Amniotic stem cell (primary cell): ENCODE measurements at places on chromosomes 16 and 17.

DNA sequence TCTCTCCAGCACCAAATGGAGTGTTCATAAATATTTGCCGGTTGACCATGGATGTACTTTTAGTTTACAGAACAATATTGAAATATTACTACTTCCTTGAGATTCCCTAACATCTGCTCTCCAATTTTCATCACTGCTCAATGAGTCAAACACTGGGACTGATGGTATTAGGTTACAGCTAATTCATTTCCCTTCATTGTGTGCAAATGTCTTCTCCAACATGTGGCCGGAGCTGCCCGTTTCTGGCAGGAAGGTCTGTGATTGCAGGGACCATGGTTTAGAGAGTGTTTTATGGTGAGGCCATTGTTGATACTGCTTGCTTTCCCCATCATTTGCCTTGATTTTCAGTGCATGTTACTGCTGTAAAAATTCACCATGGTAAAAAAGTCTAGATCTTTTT is 209.3 kb downstream of the HS3ST3B1 start:
- DNase-seq = no peak

GRCh38 chr16:86455116-86455515 is 55.2 kb upstream of the FOXF1 start:
- peak; percentile 46 for DNase-seq

DNA sequence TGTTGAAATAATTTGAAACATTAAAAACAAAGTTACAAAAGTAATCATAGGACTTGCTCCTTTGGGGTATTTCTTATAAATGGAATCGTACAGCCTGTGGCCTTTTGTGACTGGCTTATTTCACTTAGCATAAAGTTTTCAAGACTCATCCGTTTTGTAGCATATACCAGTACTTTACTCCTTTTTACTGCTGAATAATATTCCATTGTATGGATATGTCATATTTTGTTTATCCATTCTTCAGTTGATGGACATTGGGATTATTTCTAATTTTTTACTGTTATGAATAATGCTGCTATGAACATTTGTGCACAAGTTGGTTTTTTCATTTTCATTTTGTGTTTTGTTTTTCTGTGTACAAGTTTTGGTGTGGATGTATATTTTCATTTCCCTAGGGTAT is 30.0 kb upstream of the RHBDL3 start:
- DNase-seq = no peak

DNA sequence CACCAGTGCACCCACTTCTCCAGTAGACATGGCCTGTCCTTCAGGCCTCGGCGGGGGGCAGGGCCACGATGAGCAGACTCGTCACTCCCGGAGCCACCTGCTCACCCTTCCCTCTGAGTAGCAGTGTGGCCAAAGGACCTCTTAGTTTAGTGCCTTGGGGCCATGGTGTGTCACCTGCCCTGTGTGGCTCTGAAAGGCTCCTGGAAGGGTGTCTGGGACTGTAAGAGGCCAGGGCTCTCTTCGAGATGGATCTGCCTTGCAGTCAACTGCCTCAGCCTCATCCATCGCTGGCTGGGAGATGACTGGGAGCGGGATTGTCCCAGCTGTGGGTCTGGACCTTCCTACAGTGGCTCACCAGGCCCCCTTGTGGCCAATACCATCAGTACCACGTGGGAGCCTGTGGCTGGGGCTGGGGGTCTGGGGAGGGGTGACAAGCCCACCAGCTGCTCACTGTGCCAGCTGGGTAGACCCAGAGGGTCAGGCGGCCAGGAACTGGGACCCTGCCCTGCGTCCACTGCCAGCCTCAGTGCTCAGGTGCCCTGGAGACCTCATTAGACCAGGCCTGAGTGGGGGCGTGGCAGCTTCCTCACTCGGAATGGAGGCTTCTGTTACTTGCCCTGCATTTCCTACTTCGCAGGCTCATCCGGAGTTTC is 133.4 kb downstream of the OR1D5 start:
- DNase-seq = no peak

- DNase-seq = no peak
Observed at GRCh38 chr17:39927929-39928857, 661 bp downstream of the LRRC3C start.

GRCh38 chr17:27091043-27091497 is 202.8 kb upstream of the WSB1 start:
- no peak for DNase-seq

GRCh38 chr17:6162216-6162615 is 92.0 kb downstream of the WSCD1 start:
- DNase-seq = no peak

DNA sequence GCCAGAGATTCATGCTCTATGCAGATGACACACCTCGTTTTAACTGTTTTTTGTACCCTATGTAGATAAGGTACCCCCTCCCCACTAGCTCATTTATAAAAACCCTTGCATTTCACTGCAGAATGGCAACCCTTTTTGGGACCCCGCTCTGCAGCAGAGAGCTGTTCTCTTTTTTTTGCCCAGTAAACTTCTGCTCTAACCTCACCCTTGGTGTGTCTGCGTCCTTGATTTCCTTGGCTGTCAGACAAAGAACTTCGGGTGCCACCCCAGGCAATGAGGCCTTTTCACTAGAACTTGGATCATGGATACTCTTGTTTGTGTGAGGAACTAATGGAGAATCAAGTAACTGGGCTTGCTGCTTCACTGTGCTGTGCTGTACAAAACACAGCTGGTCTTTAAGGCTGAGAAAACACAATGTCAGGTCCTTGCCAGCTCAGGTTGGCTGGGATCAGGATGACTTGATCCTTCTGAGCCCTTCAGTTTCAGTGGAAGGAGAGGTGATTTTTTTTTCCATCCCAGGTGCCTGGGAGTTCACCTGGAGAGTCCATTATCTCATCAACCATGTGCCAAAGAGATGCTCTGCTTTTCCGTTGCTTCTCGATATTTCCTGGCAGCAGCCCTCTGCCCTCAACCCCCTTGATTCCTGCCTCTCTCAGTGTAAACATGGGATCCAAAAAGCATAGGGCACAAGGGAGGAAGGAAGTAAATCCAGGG is 133.2 kb upstream of the FAM20A start:
- DNase-seq = no peak

DNA sequence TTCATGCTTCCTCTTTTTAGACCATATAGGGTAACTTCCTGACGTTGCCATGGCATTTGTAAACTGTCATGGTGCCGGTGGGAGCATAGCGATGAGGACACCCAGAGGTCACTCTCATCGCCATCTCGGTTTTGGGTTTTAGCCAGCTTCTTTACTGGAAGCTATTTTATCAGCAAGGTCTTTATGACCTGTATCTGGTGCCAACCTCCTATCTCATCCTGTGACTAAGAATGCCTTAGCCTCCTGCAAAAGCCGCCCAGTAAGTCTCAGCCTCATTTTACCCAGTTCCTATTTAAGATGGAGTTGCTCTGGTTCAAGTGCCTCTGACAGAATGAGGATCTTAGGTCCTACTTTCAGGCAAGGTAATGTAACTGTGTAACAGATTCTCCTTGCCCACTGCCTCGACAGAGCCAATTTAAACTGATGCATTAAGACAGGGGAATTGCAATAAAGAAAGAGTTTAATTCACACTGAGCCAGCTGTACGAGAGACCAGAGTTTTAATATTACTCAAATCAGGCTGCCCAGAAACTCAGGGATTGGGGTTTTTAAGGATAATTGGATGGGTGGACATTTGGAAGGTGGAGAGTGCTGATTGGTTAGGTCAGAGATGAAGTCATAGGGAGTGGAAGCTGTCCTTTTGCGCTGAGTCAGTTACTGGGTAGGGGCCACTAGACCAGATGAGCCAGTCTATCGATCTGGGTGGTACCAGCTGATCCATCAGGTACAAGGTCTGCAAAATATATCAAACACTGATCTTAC is 59.9 kb upstream of the ATF7IP2 start:
- DNase-seq = no peak

GRCh38 chr17:45256114-45256966 is 5.6 kb downstream of the SPATA32 start:
- no peak for DNase-seq

DNA sequence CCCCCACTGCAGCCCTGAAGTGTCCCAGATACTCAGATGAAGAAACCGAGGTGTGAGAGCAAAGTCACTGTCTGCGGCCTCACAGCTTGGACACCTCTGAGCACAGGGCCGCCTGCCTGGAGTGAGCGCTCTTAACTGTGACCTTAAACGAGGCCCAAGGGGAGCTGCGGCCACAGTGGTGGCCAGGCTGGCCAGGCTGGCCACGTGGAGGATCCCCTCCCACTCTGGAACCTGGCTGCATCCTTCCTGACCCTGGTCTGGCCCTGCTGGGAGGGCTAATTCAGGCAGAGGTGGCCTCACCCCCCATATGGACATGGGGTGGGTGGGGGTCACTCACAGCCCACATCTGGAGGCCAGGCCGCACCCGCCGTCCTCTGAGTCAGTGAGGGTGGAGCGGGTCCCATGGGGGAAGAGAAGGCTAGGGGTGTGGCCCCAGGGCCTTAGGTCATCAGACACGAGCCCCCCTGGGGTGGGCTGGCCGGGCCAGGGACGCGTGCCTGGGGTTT is 6.6 kb downstream of the VASN start:
- DNase-seq = no peak

DNA sequence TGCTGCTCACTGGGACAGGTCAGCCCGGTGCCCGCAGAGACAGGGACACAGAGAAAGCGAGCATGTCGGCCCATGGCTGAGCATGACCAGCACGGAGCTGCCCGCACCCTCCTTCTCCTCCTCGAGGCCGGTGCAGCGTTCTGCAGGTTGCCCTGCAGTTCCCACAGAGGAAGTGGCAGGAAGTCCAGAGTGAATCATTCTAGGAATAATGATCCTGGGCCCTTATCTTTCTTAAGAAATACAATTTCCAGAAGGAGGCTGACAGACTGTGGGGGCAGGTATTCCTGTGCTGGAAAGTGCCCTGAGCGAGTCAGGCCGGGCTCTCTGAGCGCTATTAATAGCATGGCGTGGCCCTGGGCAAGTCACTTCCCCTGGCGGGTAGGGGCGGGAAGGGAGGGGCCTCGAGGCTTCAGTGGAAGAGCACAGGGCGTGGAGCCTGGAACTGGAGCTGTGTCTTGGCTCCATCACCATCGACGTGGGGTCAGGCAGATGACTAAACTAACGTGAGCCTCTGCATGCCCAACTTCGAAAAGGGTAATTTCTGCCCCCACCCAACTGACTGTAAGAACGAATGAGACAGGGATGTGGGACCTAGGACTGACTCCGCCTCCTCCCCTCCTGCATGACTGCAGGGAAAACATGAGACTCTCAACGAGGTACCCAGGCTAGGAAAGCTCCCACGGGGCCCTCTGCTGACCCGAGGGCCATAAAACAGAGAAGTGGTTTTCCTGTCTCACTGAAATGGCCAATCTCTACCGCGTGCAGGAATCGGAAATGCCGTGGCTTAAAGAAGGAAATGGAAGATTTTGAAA is 9.8 kb downstream of the TMEM204 start:
- DNase-seq = peak; percentile 47

- DNase-seq = no peak
Observed at GRCh38 chr16:20928774-20929411, 28.3 kb downstream of the LYRM1 start.

- DNase-seq = no peak
Observed at GRCh38 chr17:29401258-29401657, 11.1 kb downstream of the TAOK1 start.

DNA sequence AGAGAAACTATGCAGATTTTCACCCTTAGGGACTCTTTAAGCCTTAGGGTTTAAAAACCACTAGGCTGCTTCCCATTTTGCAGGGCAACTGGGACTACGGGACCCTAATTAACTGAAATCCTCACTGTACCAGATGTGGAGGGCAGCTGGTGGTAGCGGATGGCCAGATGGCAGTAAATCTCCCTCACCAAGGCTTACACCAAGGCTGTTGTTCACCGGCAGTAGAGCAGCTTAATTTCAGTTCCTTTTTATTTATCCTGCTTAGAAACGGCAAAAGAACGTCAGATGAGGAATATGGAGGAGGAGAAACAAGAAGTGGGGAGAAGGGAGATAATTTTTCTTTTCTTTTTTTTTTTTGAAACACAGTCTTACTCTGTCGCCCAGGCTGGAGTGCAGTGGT is 6.5 kb downstream of the ABHD15 start:
- no peak for DNase-seq

- no peak for DNase-seq
Observed at GRCh38 chr17:45686250-45686649, 97.9 kb upstream of the CRHR1 start.

DNA sequence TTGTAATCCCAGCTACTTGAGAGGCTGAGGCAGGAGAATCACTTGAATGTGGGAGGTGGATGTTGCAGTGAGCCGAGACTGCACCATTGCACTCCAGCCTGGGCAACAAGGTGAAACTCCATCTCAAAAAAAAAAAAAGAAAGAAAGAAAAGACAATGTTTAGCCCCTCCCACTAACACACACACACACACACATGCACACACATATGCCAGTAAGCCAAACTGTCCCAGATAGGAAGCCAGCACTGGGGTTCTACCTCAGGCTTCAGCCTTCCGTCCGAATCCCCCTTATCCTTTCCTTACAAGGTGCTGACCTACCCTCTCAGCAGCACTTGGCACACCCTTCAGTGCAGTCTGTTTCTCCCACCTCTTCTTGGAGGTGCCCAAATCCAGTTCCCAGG is 8.7 kb upstream of the KCNH6 start:
- DNase-seq = no peak

GRCh38 chr17:36880268-36880905 is 56.9 kb upstream of the LHX1 start:
- DNase-seq = no peak

DNA sequence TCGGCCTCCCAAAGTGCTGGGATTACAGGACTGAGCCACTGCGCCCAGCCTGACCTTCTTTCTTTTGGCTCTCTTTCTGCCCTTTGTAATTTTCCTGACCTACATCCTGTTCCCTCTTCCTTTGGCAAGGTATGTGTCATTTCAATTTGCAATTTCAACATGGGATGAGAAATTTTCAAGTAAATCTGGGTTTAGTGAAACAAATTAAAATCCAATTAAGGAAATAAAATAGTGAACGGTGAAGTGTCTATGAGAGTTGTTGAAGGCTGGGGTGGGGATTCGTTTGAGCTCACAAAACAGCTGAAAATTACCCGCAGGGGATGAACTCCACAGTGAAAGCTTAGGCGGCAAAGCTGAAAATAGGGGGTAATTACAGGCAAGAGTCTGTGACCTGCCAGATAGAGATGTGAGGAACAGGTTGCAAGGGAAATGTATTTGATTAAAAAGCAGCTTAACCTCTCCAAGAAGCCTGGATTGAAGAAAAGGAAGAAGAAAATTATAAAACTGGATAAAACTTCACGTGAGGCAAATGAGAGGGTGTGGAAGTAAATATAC is 277.7 kb downstream of the UTP18 start:
- DNase-seq = no peak

GRCh38 chr17:18258356-18259038 is at the start of gene FLII:
Gene FLII (minus strand): TSS chr17:18258738. CDS start chr17:18258690, 48 bp downstream.
- DNase-seq = no peak

GRCh38 chr16:51393381-51394005 is 242.4 kb upstream of the SALL1 start:
- DNase-seq = peak; percentile 18
